ENCODE measurements at places on chromosomes 11 and 22. TPM values are rescaled to one million over a fixed set of nuclear protein-coding genes. Genes with fewer than 3 reads are reported as not detected.

DNA sequence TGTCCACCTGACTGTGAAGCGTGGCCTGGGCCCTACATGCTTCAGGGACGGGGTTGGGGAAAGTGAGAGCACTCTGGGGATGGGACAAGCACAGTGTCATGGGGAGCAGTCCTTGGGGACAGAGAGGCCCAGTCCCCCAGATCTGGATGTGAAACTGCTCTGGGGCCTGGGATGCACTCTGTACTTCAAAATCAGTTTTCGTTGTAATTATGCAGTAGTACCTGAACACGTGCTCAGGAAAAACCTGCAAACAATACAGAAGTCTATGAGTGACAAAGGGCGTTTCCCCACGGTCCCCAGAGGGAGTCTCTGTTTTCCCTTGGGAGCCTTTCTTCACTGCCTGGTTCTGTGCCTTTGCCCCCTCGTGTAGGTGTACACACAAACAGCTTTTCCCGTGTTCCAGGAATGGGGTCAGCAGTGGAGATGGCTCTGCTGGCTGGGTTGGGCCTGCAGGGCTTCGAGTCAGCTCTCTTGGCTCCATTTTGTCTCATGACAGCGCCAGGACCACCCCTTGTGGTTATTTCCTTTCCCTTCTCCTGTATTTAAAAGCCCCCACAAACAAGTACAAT lies 5.2 kb upstream of the TNFRSF13C start:
- no peak for DNase-seq
- no peaks in the 10 kb centered on the region for H3K36me3 ChIP-seq
- H3K4me3 ChIP-seq = no peak overlapping the region
- peaks cover 6% of the 10 kb centered on the region for H3K27me3 ChIP-seq
- H3K4me1 ChIP-seq = no peaks in the 10 kb centered on the region
- no peak overlapping the region for H3K27ac ChIP-seq

- no peak for DNase-seq
- H3K36me3 ChIP-seq = peaks cover 22% of the 10 kb centered on the region
- H3K4me1 ChIP-seq = peaks cover 46% of the 10 kb centered on the region
- no peak overlapping the region for H3K27ac ChIP-seq
Observed at GRCh38 chr11:57599381-57599780, 1.9 kb downstream of the SERPING1 start.

DNA sequence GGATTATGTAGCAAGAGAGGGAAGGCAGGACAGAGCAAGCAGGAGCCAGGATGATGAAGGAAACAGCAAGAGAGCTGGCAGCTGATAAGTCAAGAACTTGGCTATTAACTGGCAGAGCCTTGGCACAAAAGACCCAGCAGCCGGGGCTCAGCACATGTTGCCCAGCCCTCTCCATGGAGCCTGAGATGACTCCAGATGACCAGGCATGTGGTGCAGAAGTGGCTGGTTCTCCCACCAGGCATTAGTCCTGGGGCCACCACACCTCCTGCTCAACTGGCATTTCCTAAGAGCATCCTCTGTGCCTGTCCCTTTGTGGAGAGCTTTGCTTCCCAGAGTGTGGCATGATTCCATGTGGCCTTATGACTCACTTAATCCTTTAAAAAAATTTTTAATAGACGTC lies 522.6 kb downstream of the MN1 start:
- no peak overlapping the region for H3K27ac ChIP-seq
- no peak overlapping the region for H3K4me3 ChIP-seq
- H3K36me3 ChIP-seq = peaks cover 4% of the 10 kb centered on the region
- no peaks in the 10 kb centered on the region for H3K4me1 ChIP-seq

DNA sequence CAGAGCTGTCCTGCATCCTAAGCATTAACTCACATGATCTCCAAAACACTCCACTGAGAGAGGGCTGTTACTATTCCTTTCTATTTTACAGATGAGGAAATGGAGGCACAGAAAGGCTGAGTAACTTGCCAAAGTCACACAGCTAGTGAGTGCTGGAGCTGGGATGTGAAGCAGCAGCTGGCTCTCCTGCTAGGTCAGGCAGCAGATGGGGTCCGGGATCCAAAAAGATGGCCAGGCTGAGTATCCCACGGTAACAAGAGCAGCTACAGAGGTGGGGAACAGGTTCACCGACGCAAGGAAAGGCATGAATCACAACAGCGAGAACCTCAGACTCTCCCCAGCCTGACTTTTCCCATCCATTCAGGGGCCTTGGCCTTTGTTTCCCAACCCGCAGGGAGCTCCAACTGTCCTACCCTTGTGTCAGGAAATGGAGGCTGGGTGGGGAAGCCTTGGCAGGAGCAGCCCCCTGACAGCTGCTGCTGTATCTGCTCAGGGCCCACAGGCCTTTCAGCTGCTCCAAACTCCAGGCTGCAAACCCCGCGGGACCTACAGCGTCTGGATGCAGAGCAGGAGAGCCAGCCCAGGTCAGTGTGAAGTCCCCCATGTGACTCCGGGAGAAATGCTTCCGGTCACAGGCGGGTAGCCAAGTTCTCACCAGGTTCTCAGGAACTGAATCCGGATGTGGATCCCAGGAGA lies 29.5 kb downstream of the DKK3 start:
- no peak overlapping the region for H3K4me3 ChIP-seq
- no peak for DNase-seq
- peaks cover 5% of the 10 kb centered on the region for H3K27me3 ChIP-seq
- peaks cover 34% of the 10 kb centered on the region for H3K4me1 ChIP-seq
- H3K27ac ChIP-seq = no peak overlapping the region

DNA sequence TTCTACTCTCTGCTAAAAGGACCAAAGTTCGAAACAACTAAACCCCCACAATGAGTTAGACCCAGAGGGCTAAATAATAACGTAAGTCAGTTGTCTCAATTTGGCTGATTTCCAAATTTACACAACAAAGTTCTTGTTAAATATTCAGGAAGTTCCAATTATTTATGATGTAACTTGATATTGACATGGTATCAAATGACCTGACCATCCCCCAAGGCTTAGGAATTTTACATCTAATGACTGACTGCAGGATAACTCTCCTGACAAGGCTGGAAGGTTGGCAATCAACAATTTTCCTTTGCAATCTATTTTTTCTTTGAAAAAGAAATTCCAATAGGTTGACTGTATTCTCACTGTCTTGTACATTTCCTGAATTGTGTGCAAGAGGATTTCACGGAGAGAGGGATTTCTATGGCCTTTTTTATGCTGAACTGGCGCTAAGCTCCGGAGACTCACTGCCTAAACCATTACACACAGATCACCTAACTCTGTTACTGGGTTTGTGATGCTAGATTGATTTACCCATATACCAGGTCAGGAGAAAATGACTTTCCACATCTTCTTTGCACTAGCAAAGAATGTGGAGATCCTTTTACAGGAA lies 9.6 kb upstream of the CDON start:
- H3K36me3 ChIP-seq = no peaks in the 10 kb centered on the region
- H3K27ac ChIP-seq = no peak overlapping the region
- no peak overlapping the region for H3K4me3 ChIP-seq
- DNase-seq = no peak
- peaks cover 3% of the 10 kb centered on the region for H3K4me1 ChIP-seq

GRCh38 chr11:35515224-35515623 lies 10.2 kb downstream of the PAMR1 start:
- DNase-seq = no peak
- H3K36me3 ChIP-seq = no peaks in the 10 kb centered on the region
- no peak overlapping the region for H3K4me3 ChIP-seq
- H3K27me3 ChIP-seq = peaks cover 2% of the 10 kb centered on the region

DNA sequence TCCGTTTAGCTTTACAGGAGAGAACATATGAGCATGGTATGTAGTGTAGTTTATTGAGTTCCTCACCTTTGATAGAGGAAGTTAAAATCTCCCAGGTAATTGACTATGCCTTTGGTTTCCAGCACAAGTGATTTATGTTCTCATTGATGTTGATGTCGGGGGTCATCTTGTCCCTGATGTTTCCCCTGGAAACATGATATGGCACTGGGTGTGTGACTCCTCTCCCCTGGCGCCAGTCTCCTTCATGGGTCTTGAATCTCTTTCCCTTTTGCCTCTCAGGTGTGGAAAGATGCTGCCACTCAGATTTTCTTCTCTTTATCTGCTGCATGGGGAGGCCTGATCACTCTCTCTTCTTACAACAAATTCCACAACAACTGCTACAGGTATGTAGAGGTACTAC lies 28.3 kb downstream of the SLC6A5 start:
- no peak overlapping the region for H3K27ac ChIP-seq
- H3K36me3 ChIP-seq = peaks cover 4% of the 10 kb centered on the region
- H3K27me3 ChIP-seq = peaks cover 2% of the 10 kb centered on the region
- no peak overlapping the region for H3K4me3 ChIP-seq
- no peaks in the 10 kb centered on the region for H3K4me1 ChIP-seq
- DNase-seq = no peak

- H3K4me3 ChIP-seq = no peak overlapping the region
- no peaks in the 10 kb centered on the region for H3K27me3 ChIP-seq
- H3K27ac ChIP-seq = peak overlapping the region; percentile 9
- no peaks in the 10 kb centered on the region for H3K4me1 ChIP-seq
- no peak for DNase-seq
- H3K36me3 ChIP-seq = peaks cover 26% of the 10 kb centered on the region
Observed at GRCh38 chr22:31683181-31684105, 21.4 kb upstream of the PISD start.

DNA sequence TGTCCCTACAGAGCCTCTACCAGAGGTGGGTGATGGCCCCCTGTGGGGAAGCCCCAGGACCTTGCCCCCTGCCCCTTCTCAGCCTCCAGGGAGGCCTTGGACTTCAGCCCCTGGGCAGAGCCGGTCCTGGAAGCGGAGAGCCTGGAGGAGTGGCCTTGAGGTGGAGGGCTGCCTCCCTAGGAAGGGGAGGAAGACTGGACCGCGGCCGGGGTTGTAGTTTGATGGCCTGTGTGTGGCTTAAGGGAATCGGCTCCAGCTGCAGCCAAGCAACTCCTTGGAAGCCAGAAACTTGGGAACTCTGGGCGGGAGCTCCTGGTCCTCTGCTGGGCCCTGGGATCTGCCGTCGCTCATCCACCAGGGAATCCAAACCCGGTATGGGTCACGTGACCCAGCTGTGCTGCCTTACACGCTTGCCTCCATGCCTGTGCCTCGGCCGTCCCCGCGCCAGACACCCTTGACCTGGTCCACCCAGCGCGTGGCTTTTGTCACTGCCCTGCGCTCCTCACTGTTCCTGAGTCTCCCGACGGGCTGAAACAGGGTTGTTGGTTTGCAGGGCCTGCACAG lies 23.5 kb upstream of the ARHGAP8 start:
- no peaks in the 10 kb centered on the region for H3K4me1 ChIP-seq
- no peak overlapping the region for H3K4me3 ChIP-seq
- peaks cover 8% of the 10 kb centered on the region for H3K27me3 ChIP-seq
- H3K27ac ChIP-seq = no peak overlapping the region
- H3K36me3 ChIP-seq = peaks cover 3% of the 10 kb centered on the region

- no peaks in the 10 kb centered on the region for H3K36me3 ChIP-seq
- peaks cover 18% of the 10 kb centered on the region for H3K4me1 ChIP-seq
Observed at GRCh38 chr22:22425356-22425755, 83.2 kb downstream of the ZNF280B start.

DNA sequence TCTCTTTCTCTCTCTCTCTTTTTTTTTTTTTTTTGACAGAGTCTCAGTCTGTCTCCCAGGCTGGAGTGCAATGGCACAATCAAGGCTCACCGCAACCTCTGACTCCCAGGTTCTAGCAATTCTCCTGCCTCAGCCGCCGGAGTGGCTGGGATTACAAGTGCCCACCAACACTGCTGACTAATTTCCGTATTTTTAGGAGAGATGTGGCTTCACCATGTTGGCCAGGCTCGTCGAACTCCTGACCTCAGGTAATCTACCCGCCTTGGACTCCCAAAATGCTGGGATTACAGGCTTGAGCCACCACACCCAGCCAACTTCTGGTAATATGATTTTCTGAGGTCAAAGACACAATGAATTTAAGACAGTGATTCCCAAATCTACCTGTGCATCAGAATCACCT lies 659.8 kb upstream of the CCDC90B start:
- DNase-seq = no peak
- H3K36me3 ChIP-seq = no peaks in the 10 kb centered on the region
- H3K4me3 ChIP-seq = no peak overlapping the region
- H3K27ac ChIP-seq = no peak overlapping the region
- no peaks in the 10 kb centered on the region for H3K27me3 ChIP-seq

- peaks cover 4% of the 10 kb centered on the region for H3K36me3 ChIP-seq
- peaks cover 28% of the 10 kb centered on the region for H3K4me1 ChIP-seq
- peak overlapping the region; percentile 22 for H3K27ac ChIP-seq
- DNase-seq = no peak
- peaks cover 5% of the 10 kb centered on the region for H3K27me3 ChIP-seq
Observed at GRCh38 chr22:49655168-49655812, 172.4 kb downstream of the BRD1 start.

- H3K36me3 ChIP-seq = peaks cover 6% of the 10 kb centered on the region
- no peak overlapping the region for H3K4me3 ChIP-seq
- H3K27ac ChIP-seq = no peak overlapping the region
- no peaks in the 10 kb centered on the region for H3K4me1 ChIP-seq
- no peak for DNase-seq
Observed at GRCh38 chr11:9796854-9797253, 133.0 kb downstream of the SWAP70 start.

DNA sequence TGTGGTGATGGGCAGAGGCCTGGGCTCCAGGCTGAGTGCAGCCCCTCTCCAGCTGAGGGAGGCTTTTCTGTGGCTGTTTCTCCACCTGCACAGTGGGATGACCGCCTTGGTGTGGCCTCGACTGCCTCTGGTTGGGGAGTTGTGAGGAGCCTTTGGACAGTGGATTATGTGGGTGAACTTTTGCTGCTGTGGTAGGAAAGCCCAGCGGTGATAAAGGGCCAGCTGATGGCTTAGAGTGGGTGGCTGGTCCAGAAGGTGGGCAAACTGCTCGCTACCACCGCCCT lies 1.4 kb upstream of the ESRRA start:
- peak overlapping the region; percentile 89 for H3K4me3 ChIP-seq
- H3K4me1 ChIP-seq = peaks cover 10% of the 10 kb centered on the region
- peaks cover 7% of the 10 kb centered on the region for H3K27me3 ChIP-seq
- no peak for DNase-seq
- no peak overlapping the region for H3K27ac ChIP-seq

DNA sequence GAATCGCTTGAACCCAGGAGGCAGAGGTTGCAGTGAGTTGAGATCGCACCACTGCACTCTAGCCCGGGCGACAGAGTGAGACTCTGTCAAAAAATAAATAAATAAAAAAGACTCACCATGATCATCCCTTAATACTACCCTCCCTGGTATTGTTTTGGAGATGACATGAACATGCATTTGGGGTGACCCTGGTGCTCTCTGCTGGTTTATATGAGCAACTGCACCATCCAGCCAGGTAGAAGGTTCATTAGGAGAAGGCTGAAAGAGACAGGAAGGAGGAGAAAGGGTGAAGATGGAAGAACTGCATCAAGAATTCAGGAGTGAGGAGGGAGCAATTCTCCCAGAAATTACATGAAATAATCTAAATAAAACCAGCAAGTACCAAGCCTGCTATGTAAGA lies 37.8 kb downstream of the SLC5A1 start:
- no peaks in the 10 kb centered on the region for H3K36me3 ChIP-seq
- no peak overlapping the region for H3K4me3 ChIP-seq
- DNase-seq = peak; percentile 12
- peaks cover 2% of the 10 kb centered on the region for H3K27me3 ChIP-seq
- H3K27ac ChIP-seq = no peak overlapping the region
- peaks cover 9% of the 10 kb centered on the region for H3K4me1 ChIP-seq

The OR2AG2 gene
- 0.26 TPM for total RNA-seq

The APOBEC3H gene
- total RNA-seq = not detected

The PYGM gene
- total RNA-seq = 0.26 TPM

The MYOD1 gene
- not detected for total RNA-seq

The OR2AT4 gene
- total RNA-seq = 0.08 TPM

The IGSF9B gene
- total RNA-seq = 6.6 TPM

The OR10D3 gene
- total RNA-seq = 0.67 TPM

The PRODH gene
- total RNA-seq = 1.8 TPM

The CREB3L1 gene
- 21.6 TPM for total RNA-seq

The C1QTNF6 gene
- 32.7 TPM for total RNA-seq

The MS4A7 gene
- not detected for total RNA-seq

The TSSK2 gene
- not detected for total RNA-seq

The CASP5 gene
- not detected for total RNA-seq

Data from endothelial cell (in vitro differentiated cells).